ENCODE measurements at places on chromosomes 7 and 10.

DNA sequence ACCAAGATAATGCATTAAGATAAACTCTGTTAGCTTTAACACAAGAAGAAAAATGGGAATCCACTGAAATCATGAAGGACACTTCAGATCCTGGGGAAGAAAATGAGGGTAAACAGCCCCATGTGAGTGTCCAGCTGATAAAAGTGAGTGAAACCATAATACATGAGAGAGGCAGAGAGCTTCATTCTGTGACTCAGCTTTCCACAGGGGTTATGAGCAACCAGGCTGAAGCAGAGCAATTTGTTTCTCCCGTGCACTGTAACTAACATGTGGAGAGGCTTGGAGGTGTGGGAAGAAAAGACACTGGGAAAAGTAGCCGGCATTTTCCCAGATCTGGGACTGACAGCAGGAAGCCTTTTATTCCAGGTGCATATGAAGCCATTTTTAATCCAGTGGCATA is 971.7 kb downstream of the ANKRD7 start:
- DNase-seq: no peak

GRCh38 chr10:129332476-129332875 is 134.6 kb upstream of the MGMT start:
- no peak for DNase-seq

GRCh38 chr10:87771871-87772500 is 46.0 kb downstream of the ATAD1 start:
- DNase-seq: peak; percentile 48

DNA sequence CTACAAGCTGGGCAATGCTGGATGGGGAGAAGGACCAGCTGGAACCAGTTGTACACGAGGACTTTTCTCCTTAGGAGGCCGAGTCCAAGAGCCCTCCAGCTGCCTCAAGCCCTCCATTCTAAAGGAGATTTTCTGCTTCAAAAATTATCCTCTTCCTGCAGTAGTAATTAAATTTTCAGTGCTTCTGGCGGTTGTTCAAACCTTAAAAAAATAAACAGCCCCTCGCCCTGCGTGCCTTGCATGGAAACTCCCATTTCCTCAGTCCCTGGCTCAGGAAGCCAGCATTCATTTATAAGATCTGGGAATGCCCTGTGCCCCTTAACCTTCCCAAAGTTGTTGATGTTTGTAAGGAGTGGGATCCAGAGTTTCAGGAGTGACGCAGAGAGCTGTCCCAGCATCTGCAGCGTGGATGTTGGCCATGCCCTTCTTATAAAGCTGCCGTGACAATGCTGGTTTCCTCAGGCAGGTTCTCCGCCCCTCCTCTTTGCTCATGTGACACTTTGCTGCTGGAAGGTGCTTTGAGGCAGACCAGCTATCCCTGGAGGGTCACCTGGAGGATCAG is 24.0 kb upstream of the ACTR3B start:
- DNase-seq: peak; percentile 42

DNA sequence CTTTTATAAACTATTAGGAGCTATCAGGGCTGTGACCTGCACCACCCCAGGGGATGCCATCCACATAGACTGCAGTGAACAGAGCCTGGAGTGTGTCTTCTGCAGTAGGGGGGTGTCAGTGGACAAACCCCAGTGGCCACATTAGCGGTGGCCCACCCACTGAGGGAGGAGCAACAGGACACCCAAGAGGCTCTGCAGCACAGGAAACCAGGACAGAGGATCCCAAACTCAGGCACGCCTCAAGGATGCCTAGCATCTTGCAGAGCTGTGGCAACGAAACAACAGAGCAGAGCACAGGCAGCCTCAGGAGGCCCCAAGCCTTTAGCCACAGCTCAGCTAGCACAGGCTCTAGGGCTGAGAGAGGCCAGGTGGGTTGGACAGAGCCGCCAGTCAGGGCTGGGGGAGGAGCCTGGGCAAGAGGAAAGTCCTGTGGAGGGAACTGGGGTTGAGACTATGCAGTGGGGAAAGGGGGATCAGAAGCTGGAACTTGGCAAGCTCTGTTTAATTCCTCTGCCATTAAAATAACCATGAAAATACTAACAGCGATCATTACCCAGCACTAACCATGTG is 53.8 kb downstream of the GRID1 start:
- no peak for DNase-seq

DNA sequence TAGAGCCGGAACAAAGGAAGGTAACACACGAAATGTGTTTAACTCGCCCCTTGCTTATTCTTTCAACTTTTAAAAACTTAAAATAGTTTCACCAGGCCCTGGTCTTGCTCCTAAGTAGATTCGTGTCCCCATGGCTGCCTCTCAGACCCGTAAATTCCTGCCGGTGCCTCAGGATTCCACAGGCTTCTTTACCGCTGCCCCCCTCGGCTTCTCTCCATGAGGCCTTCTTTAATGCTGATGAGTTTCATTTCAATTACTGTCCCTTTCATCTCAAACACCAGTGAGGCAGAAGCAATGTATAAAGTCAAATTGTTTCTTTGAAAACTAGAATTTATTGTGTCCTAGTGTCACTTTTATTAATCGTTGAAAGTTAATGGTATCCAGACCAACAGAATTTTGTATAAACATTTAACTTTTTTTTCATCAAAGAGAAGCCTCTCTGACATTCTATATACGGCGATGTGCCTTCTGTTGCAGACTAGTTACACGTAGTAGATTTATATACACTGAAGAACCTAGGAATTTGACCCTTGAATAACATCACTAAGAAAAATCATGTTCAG is 225.2 kb downstream of the C7orf25 start:
- DNase-seq: no peak

- no peak for DNase-seq
Observed at GRCh38 chr7:105677817-105678573, 96.7 kb upstream of the EFCAB10 start.

DNA sequence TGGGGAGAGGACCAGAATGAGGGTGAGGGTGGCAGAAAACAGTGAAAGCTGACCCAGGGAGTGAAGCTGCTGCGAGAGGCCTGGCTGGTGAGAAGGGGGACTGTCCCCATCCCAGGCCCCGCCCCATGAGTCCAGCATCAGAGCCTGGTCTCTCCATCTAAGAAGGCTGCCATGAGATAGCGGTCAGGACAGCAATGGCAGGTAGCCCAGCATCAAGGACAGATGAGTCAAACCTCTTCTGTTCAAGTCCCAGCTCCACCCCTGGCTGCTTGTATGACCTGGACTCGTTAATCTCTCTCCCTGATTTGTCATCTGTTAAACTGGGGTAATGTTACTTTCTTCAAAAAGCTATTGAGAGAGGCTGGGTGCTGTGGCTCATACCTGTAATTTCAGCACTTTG is 22.2 kb downstream of the GPNMB start:
- DNase-seq: no peak

GRCh38 chr10:117996709-117997108 is 50.0 kb downstream of the RAB11FIP2 start:
- DNase-seq: no peak

DNA sequence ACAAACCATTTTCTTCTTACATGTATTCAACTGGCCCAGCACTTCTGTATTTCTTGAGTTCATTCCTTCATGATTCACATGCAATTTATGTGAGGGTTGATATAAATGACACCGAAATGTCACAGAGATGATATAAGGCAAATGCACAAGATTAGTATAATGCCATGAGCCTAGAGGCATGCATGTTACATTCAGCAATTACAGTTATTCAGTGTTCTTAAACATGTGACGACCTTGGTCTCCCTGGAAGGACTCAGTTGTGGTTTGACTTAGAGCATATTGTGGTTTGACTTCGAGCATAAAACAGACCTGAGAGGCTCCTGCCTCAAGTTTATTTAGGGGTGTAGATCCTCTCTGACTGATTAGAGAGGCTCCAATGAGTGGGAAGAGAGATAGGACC is 752.1 kb upstream of the POM121L12 start:
- DNase-seq: no peak

GRCh38 chr10:125515571-125515970 is 167.4 kb downstream of the TEX36 start:
- DNase-seq: no peak

DNA sequence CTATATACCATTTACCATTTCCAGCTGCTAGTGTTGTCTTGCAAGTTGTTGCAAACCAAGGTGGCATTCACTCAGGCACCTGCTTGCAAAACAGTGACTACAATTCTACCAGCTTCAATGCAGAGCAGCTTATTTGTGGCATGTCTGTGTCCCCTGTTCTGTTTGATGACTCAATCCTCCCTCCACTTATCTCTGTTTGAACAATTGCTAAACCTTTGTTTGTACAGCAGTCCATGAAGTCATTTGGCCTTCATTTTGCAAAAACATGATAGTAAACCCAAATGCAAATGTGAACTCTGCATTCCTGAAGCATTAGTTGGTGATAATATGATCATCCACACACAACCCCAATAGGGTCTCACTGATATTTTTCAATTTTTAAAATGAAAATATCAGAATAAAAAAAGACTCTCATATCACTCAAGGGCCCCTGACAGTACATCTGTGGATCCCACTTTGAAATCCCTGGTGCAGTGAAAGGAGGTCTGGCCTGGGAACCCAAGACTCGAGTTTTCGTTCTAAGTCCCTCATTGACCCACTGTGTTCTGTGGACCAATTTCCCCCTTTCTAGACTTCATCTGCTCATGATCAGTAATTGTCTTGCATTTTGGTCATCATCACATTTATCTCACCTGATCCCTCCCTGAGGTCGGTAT is 425.4 kb downstream of the RPS24 start:
- DNase-seq: peak; percentile 62

GRCh38 chr7:6392712-6393666 is 54.8 kb downstream of the DAGLB start:
- DNase-seq: peak; percentile 83

DNA sequence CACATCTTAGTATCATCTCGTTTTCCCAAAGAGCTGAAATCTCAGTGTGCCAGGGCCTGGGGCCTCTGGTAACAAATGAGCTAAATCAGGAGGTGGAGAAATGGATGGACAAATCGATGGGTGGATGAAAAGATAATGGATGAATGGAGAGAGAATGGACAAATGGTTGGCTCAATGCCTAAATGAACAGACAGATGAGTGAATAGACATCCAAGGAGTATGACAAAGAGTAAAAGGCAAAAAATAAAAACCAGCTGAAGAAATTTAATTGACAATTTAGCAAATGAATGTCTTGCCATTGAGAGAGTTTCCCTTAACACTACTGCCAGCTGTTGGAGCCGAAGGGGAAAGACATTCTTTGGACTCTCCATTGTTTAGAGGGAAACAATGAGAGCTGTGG is 8.0 kb downstream of the SYCE1 start:
- DNase-seq: no peak

GRCh38 chr7:4634166-4634565 is 47.9 kb upstream of the FOXK1 start:
- peak; percentile 48 for DNase-seq

DNA sequence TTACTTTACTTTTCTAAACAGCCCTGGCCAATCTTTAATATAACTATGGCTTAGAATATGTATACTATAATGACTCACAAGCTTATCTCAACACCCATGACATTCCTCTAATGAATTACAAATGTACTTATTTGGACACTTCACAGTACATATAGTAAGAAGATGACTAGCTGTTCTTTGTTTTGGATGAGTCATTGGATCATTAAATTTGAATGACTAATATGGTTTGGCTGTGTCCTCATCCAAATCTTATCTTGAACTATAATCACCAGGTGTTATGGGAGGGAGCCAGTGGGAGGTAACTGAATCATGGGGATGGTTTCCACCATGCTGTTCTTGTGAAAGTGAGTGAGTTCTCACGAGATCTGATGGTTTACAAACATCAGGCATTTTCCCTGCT is 807.5 kb upstream of the SORCS1 start:
- peak; percentile 82 for DNase-seq
